Coronary artery (tissue), 2 donors: ENCODE measurements at places on chromosomes 2 and 18.

- DNase-seq, result no peak
Observed at GRCh38 chr2:113876503-113877387, 13.1 kb upstream of the ACTR3 start.

DNA sequence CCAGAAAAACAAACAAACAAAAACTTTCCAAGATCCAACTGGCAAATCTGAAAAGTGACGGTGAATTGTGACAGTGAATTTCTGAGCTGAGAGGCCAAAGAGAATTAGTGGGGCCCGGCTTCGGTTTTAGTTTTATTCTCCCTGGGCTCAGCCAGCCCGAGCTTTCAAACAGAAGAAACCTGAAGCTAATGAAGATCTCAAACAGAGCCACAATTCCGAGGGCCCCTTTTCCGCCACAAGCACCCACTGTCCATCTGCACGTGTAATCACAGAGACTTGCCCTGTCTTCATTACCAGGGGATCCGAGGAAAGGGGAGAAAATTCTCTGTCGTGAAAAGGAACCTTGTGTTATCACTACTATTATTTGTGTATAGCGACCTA lies 4.2 kb upstream of the ONECUT2 start:
- no peak for DNase-seq

- DNase-seq, result no peak
Observed at GRCh38 chr2:148979164-148979918, 59.2 kb upstream of the LYPD6B start.

GRCh38 chr2:95008996-95009395 lies 16.5 kb upstream of the MAL start:
- DNase-seq, result no peak

DNA sequence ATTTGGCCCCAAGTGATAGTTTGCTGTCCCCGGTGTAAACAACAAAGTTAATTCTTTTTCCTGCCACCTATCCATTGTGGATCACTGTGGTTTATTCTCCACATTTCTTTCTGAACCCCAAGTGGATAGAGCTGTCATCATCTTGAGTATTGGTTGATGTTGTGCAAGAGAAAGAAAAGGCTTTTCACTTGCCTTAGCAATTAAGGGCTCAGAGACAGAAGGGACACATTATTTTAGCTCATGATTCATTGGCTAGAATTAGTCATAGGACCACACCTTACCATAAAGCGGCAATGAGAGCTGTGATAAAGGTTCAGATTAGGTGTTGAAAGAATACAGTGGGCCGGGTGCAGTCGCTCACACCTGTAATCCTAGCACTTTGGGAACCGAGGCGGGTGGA lies 442.1 kb upstream of the DCC start:
- DNase-seq, result no peak

DNA sequence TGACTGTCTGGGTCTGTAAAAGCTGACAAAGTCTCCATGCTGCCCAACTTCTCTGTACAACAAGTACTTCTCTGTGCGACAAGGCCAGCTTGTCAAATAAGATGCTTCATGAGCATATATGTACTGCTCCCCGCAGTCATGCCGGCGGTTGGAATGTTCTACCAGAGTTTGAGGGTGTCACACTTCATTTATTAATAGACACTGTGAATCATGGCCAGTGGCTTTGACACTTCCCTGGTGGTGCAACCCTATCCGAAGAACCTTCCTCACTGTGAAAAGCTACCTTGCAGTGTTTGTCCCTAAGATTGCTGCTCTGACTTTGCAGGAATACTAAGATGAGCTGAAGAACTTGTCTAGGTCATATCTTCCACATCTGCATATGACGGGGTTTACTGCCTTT lies 120.9 kb upstream of the NRP2 start:
- no peak for DNase-seq

GRCh38 chr2:159505196-159505595 lies 111.2 kb downstream of the BAZ2B start:
- no peak for DNase-seq

DNA sequence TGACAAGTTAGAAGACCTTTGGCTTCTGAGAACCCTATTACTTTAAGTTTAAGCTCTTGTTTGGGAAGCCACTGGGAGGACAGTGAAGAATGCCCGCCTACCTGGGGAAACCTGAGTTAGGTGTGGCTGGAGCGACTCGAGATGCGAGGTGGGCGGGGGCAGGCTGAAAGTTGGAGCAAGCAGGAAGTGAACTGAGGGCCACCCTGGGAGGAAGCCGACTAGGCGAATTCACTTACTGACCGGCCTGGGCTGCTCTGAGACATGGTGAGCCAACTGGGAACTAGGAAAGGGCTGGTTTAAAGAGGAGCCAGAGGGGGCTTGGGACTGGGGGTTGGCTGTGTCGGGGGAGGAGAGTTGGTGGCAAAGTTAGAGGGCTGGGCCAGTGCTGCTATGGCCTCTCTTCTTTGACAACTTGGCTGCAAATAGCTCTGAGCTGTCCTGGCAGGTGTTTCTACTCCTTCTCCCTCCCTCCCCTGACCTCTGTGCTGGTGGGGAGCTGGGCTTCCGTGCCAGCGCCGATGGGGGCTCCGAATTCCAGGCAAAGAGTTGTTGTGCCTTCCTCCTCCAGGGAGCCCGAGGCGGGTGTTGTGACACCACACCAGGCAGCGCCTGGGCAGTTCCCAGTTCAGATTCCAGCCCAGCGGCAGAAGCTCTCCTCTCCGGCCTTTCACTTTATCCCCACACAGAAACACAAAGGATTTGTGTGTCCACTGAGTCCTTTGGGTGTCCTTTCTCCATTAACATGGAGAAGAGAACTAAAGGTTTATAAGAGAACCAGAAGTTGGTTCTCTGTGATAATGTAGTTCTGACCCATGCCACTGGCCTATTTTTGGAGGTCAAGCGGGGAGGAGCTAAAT lies at the start of gene VAMP8:
Gene VAMP8, plus strand, starts transcription at position 201 of the 857 bp plus-strand sequence. Its CDS starts 61 bp downstream, at position 262.
- DNase-seq, result no peak

DNA sequence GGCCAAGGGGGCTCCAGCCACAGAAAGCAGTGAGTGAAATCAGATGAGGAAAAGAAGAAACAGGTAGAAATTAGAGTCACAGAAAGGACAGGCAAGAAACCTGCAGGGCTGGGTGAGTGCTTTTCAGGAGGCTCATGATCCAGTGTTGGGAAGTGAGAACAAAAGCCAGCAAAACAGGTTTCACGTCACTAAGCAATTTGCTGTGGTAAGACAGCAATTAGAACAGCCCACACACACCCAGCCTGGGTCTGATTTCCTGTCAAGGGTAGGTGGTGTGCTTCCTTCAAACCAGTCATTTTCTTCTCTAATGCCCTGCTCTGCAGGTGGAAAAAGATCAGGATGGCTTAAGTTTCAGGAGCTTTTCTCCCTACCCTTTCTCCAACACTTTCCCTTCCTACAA lies 52.9 kb upstream of the XDH start:
- no peak for DNase-seq

DNA sequence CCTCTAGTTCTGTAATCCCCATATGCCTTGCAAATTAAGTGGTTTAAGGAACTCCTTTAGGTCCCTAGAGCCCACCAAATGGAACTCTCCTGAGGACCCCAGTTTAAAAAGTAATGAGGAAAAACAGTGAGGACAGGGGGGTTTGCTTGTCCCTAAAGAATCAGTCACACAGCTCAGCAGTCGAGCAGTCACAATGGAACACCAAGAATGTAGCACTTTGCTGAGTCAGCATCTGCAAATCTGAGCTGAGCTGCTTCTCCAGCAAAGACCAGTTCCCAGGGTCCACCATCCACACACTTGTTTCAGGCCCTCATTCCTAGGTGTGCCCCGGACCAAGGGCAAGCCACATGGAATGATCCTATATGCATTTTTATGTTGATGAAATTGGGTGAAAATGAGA lies 46.2 kb upstream of the NEDD4L start:
- no peak for DNase-seq

GRCh38 chr2:157726946-157727345 lies 98.3 kb upstream of the ACVR1C start:
- no peak for DNase-seq

- no peak for DNase-seq
Observed at GRCh38 chr18:34933909-34934661, 107.1 kb upstream of the MAPRE2 start.

DNA sequence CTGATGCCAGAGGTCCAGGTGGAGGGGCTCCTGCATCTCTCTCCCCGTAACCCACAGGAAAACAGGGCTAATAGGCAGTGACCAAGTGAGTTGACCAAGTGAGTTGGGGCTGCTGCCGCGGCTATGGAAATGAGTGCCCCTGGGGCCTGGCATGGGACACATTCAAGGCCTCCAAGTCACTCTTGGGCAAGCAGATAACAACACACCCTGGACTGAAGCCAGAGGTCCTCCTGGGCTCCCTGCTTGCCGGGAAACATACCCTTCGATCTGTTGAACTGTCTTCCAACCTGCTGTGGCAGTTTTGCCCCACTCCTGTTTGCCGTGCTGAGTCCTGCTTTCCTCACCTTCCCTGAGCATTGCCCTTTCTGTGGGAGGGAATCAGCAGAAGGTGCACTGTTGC lies 89.2 kb downstream of the LIPG start:
- DNase-seq, result peak; percentile 57

GRCh38 chr2:3461801-3462492 lies 57.4 kb downstream of the ADI1 start:
- DNase-seq, result no peak

GRCh38 chr2:179349670-179350303 lies 85.2 kb upstream of the SESTD1 start:
- no peak for DNase-seq

DNA sequence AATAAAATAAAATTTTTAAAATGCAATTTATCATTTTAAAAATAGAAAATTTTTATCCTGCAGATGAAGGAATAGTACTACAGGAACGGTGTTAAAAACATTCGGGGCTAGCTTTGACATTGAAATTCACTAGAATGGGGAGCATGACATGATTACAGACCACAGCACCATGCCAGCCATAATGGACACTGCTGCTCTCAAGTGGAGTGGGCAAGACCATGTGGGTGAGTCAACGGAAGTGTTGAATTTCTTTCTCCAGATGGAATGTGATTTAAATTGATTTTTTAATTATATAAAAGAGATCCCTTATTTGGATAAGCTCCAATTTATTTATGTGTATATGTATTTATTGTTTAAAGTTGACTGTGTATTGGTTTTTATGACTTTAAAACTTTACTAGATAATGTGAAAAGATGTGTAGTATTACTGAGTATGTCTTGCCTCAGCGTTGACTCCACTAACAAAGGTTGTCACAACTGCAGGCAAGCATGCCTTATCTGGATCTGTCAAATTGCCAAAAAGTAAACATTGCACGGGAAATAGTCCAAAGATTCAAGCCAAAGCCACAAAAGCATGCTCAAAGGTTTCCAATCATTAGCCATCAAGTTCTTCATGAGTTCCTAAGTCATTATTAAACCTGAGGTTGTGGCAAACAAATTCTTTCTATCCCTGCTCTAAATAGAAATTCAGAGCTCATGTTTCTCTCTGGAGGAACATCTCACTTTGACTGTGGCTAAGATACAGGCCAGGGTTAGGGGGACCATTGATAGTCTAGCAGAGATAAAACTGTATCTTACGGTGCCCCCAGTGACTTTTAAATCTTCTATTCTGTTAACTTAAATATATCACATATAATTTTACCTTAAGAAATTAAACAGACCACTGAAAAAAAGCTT lies 536.9 kb downstream of the TMX3 start:
- no peak for DNase-seq

DNA sequence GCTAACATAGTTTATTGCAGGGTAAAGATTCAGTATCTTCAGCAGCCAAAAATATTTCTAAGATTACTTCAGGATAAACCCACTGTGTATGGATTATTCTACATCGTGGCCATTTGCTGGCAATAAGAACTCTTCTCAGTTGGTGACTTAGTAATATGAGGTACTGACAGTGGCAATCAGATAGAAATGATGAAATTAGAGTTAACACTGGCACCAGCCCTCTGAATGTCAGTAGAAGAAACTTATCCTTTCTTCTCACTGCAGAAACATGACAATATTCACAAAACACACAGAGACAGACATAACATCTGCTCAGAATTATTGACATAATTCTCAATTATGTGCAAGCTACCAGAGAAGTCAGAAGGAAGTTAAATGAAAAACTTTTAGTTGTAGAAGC lies 246.3 kb upstream of the COL3A1 start:
- no peak for DNase-seq

- no peak for DNase-seq
Observed at GRCh38 chr2:76812156-76812555, 710.0 kb downstream of the LRRTM4 start.

- no peak for DNase-seq
Observed at GRCh38 chr2:190190507-190191162, 128.1 kb upstream of the MSTN start.

GRCh38 chr2:62343636-62344337 lies 147.9 kb downstream of the B3GNT2 start:
- DNase-seq, result no peak

- DNase-seq, result no peak
Observed at GRCh38 chr2:14960686-14961324, 328.3 kb downstream of the LRATD1 start.

- DNase-seq, result no peak
Observed at GRCh38 chr2:207869784-207870778, 100.4 kb upstream of the FZD5 start.

GRCh38 chr2:68748568-68748967 lies 14.0 kb downstream of the ARHGAP25 start:
- DNase-seq, result no peak

- peak; percentile 35 for DNase-seq
Observed at GRCh38 chr2:857081-857480, 93.6 kb upstream of the SNTG2 start.

GRCh38 chr2:181540421-181540820 lies 83.2 kb downstream of the ITGA4 start:
- no peak for DNase-seq

GRCh38 chr2:192500550-192501200 lies 305.9 kb upstream of the TMEFF2 start:
- DNase-seq, result no peak

GRCh38 chr18:25560369-25560768 lies 208.4 kb upstream of the ZNF521 start:
- DNase-seq, result no peak
